ENCODE measurements at places on chromosomes 2 and 18.

DNA sequence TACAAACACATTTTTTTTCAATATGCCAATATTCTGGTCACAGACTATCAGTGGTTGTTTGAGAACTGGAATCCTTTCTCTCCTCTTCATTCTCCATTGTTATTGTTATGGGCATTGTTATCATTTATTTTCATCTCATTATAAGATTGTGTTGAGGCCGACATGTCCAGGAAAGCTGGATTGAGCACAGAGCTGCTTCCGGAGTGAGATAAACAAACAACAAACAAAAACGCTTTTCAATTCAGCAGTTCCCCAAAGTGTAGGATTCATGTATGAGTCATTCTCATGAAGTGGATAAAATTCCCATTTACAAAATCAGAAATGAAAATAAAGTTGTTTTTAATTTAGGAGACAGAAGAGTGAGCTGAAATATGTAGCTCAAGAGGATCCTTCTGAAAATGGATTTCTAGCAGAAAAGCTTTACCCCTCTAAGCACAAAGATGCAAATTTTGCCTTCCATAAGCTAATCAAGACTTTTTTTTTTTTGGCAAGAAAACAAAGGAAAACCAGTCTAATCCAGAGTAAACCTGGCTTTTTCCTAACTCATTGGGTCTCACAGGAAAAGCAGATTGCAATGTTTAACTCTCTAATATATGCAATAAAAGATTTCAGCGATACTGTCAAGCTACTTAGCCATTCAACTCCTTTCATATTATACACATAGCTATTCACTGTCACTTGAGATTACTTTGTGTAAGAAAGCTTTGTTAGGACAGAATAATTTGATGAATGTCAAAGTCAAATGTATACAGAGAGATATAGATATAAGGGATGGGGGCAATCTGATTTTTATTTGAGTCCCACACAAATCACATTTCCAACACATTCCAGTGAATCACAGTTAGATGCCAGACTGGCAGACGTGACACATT lies 1441.7 kb upstream of the CELF4 start:
- DNase-seq: no peak

DNA sequence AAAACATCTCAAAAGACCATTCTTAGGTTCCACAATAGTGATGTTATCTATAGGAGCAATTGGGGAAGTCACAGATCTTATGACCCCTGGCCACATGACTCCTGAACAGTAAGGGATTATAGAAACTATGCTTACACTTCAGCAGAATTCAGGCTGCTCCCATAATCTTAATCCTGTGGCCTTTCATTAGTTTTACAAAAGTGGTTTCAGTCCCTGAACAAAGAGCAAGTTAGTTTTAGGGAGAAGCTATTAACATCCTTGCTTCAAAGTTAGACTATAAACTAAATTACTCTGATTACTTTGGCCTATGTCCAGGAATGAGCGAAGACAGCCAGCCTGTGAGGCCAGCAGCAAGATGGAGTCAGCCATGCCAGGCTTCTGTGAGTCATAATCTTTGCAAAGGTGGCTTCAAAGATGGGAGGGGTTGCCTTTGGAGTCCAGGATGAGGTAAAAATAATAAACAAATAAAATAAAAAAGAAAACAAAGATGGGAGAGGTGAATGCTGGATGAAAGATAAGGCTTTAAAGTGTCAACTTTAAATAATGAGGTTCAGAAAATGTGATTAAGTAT lies 168.7 kb upstream of the NDUFV2 start:
- no peak for DNase-seq

DNA sequence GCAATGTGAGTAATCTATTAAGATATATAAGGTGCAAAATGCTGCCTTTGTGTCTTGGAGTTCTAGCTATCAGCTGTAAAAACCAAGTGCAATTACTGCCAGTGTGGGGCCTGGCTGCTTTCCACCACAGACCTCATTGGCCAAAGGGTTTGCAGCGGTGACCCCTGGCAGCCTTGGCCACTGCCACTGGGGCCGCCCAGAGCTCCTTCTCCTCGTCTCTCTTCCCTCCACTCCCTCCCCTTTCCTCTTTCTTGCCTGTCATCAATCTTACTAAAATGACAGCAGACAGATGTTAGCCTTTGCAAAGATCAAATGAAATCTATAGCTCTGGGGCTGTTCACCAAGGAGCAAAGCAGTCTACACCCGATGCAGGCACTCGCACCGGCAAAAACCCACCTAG lies 986.3 kb downstream of the BCL11A start:
- no peak for DNase-seq

DNA sequence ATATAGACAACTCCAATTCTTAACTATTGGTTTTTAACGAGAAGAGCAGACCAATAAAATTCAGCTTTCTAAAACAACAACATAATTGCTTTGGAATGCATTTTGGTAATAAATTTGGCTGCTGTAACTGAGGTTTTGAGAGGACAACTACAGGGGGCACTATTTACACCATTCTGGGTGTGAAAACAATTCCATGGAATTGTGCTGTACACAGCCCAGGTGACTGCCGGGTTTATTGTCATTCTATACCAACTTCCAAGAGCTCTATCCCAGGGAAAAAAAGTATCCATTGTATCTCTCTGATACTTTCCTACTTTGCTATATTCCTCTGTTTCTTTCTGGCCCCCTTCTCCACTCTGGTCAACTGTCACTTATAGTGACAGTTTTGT lies 38.4 kb downstream of the IRS1 start:
- no peak for DNase-seq

GRCh38 chr2:127563458-127564428 lies 28.3 kb downstream of the MYO7B start:
- DNase-seq: no peak

DNA sequence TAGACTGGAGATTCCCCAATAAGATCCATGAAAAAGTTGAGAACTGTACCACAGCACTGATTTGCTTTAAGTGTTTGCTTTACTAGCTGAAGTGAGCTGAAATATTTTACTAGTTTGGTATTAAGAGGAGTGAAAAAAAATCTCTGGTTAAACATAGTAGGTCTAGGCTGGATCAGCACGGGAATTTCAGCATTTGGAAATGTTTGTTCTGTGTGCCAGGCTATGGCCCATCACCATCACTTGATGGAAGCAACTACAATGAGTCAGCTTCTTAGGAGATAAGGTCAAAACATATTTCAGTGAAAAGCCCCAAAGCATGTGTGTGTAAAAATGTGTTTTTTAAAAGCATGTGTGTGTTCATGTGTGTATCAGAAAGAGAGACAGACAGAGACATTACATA lies 131.4 kb upstream of the DNMT3A start:
- no peak for DNase-seq

- DNase-seq: no peak
These were observed 66.5 kb downstream of the RIT2 start for GRCh38 chr18:43049021-43049420.

DNA sequence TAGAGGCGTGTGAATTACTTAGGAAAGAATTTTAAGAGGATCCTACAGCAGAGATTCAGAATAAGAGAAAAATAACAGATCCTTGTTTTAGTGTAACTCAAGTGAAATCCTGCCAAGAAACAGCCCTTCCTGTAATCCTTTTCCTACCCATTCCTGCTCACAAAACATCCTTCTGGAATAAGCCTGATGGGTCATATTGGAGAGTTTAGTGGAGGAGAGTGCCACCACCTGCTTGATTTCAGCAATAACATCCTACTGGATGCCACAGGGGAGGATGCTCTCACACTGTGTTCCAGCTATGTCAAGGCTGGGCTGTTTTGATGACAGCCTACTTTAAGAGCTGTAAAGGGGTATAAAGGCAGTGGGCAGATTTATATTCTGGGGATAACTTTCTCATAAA lies 54.8 kb upstream of the CCDC178 start:
- no peak for DNase-seq

DNA sequence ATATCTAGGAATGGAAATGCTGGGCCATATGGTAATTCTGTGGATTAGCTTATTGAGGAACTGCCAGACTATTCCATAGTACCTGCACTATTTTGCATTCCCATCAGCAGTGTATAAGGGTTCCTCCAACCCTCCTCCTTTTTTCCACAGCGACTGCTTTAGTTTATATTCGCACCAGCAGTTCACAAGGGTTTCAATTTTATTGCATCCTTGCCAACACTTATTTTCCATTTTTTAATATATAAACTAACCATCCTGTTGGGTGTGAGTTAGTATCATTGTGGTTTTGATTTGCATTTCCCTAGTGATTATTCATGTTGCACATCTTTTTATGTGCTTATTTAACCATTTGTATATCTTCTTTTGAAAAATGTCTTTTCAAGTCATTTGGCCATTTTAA lies 67.0 kb downstream of the NAT8 start:
- DNase-seq: no peak

GRCh38 chr18:79200546-79201268 lies 131.5 kb downstream of the ATP9B start:
- no peak for DNase-seq

GRCh38 chr2:168050377-168050776 lies 197.0 kb downstream of the STK39 start:
- DNase-seq: no peak

DNA sequence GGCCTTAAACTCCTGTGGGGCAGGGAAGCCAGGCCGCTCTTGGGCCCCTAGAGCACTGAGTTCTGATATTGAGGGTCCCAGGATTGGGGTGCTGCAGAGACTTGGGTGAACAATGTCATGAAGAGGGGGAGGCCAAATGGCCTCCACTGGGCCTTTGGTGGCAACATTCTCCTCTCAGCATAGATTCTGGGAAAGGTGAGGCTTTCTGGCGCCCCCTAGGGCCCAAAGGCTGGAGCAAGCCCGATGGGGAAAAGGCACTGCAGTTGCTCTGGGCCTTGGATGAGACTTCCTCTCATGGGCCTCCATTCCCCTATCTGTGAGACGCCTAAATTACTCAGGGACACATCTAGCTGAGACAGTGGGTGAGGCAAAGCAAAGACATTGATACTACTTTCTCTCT lies 84.8 kb downstream of the ACAA2 start:
- DNase-seq: no peak

GRCh38 chr2:80209458-80209857 lies 95.1 kb downstream of the LRRTM1 start:
- DNase-seq: no peak

DNA sequence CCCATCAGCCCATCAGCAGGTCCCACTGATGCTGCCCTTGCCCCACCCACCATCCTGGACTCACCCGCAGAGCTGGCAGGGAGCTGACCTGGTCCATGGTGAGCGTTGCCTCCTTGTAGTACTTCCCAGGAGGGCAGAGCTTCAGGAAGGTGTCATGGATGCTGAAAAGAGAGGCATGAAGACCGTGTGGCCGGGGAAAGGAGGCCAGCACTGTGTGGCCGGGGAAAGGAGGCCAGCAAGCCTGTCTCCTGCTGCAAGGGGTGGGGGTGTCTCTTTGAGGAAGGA lies 11.9 kb downstream of the CIB4 start:
- DNase-seq: no peak

DNA sequence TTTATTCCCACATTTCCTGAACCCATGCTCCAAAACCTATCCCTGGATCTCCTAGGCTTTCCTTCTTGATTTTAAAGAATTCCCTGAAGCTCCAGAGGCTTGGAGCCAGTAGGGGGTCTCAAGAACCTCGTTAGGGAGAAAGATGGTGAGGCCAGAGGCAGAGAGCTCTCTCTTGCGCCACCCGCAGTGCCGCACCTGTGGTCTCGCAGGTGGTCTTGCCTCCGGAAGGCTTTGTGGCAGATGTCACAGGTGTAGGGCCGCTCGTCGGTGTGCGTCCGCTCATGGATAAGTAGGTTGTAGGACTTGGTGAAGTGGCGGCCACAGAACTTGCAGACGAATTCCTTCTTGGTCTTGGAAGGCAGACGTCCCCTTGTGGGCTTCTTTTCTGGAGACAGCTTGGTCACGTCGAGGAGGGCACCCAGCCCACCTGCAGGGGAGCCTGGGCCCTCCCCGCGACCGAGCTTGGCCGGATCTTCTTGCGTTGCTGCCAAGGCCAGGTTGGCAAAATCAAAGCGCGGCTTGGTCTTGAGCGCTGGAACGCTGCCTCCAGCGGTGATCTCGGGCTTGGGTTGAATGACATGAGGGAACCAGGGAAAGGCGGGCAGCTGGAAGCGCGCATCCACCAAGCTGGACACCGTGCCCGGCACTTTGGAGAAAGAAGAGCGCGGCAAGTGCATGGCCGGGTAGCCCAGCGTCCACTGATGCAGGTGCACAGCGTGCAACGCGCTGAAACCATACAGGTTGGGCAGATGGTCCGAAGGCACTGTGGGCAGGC lies 5.3 kb downstream of the OSR1 start:
- no peak for DNase-seq

GRCh38 chr2:46812361-46813019 lies 103.1 kb downstream of the MCFD2 start:
- no peak for DNase-seq

DNA sequence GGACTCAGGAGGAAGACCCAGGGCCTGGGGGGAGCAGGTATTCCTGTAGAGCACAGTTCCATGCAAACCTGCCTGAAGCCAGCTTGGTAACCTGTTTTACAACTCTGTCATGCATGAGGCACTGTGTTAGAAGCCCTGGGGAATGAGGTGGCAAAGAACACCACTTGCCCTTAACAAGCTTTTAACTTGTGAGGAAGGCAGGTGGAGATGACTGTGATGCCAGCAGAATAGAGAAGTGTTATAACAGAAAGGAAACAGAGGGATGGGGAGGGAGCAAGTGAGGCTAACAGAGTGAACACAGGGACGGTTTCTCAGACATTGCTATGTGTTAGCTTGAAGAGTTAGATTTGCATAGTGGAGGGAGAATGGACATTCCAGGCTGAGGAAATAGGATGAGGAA lies 11.5 kb upstream of the IL1A start:
- no peak for DNase-seq

DNA sequence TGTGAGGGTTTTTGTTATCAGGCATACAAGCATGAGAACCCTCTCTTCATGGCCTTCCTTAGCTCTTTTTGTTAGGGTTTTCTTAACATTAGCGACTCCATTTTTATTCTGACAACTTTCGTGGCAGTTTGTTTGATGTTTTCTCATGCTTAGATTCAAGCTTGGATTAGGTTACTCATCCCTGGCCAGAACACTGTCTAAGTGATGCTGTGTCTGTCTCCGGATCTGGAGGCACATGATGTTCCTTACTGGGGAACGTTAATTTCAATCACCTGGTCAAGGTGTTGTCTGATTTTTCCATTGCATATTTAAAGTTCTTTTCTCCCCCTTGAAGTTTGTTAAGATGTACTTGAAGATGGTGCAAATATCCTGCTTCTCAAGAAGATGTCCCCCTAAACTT lies 40.7 kb downstream of the DYSF start:
- no peak for DNase-seq
